ENCODE measurements at places on chromosomes 3 and 15.

DNA sequence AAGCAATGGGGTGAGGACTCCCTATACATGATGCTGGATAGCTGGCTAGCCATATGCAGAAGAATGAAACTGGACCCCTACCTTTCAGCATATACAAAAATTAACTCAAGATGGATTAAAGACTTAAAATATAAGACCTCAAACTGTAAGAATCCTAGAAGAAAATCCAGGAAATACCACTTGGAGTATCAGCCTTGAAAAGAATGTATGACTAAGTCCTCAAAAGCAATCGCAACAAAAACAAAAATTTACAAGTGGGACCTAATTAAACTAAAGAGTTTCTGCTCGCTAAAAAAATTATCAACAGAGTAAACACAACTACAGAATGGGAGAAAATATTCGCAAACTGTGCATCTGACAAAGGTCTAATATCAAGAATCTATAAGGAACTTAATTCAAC is 94.3 kb downstream of the XRN1 start:
- DNase-seq: no peak

DNA sequence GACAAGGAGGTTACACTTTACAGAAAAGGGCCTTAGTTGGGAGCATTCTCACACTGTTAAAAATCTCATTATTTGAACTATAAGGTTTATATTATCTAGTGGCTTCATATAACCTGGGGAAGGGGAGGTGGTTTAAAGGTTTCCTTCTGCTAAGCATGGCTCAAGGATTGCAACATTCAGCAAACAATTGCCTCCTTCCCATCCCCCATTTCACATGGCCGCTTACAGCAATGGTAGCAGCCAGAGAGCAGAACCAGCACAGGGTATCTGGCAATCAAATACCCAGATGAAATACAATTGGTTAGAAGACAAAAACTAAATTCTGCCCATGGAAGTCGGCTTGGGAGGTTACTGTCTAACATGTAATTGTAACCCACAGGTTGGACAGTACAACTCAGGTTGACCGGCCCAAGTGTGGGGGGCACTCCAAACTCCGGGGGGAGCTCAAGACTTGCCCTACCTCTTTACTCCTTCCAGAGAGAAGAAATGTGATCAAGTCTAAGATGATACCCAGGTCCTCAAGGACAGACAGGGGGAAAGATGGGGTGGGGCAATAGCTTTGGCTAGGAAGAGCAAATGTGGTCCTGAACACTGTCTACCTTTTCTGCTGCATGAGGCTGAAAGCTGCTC is 15.5 kb downstream of the ETV5 start:
- DNase-seq: no peak

- DNase-seq: no peak
Observed at GRCh38 chr3:141878326-141878725, 1.9 kb downstream of the ATP1B3 start.

- no peak for DNase-seq
Observed at GRCh38 chr15:27816790-27817189, 282.3 kb downstream of the OCA2 start.

DNA sequence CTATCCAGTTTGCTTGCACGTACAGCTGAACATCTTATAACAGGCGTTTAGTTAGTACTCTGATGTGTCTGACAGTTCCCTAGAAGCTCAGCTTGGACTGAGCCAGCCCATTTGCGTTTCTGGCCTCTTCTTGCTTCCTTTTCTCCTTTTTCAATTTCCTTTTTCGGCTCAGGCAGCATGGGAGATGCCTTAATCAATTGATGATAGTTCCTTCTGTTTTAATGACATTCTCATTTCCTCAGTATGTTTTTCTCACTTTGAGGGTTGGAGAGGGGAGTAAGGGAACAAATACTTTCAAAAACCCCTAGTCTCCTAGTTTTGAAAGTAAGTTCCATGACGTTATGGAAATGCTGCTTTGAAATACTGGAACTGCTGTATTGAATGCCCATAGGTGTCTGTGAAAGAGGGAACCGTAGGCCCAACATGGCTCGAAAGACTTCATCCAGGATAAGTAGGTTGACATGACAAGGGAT is 18.9 kb downstream of the IL1RAP start:
- no peak for DNase-seq

GRCh38 chr15:35455201-35455600 is 90.8 kb downstream of the DPH6 start:
- DNase-seq: no peak

- no peak for DNase-seq
Observed at GRCh38 chr15:41487802-41488201, 5.9 kb upstream of the ITPKA start.

DNA sequence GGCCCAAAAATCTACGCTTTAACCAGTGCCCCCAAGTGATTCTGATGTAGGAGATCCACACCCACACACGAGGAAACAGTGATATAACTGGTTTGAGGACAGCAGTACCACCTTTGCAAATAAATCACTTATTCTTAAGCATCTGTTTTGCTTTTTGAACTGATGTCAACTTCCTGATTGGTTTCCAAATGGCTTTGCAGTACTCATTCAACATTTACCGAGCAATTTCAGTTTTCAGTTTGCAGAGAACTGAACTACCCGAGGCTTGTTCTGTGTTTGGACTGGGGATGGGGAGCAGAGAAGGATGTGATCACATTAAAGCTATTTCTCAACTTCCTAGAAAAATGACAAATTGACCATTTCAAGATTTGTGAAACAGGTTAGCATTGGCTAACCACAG is 1.1 kb upstream of the GYG1 start:
- no peak for DNase-seq
